ENCODE measurements at places on chromosomes 5 and 9.

GRCh38 chr9:105438141-105438806, 9.6 kb upstream of the FSD1L start:
- no peak for DNase-seq

DNA sequence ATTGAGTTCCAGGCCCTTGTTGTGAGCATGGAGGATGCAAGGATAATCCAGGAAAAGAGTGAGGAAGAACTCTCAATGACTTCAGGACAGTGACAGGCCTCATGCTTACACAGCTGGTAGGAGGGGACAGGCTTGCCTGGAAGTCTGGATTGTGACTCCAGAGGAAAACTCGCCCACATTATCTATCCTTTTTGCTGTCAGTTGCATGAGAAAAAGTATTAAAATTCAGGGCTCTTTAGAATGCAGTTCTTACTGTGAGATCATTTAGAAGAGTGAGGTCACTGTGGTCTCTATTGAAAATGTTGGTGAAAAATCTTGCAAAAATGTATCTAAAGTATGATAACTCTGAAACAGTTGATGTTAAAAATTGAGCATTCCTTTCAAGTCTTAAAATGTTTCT, 30.5 kb downstream of the NTRK2 start:
- DNase-seq = no peak

DNA sequence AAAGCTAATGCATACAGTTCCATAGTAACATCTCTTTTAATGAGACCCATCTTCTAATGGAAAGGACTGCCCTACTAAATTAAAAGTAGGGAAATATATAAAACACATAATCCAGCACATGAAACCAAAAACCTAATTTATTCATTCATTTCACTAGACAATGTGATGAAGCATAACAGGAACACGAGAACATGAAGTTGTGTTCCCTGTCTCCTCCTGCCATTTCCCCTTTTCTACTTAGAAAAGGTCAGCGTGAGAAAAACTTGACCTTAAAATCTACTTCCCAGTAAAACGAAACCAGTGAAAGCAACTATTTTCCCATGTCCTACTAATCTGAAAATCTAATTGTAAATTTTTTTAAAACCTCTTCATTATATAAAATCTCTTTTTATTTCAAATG, 847.5 kb downstream of the TLE1 start:
- peak; percentile 5 for DNase-seq

DNA sequence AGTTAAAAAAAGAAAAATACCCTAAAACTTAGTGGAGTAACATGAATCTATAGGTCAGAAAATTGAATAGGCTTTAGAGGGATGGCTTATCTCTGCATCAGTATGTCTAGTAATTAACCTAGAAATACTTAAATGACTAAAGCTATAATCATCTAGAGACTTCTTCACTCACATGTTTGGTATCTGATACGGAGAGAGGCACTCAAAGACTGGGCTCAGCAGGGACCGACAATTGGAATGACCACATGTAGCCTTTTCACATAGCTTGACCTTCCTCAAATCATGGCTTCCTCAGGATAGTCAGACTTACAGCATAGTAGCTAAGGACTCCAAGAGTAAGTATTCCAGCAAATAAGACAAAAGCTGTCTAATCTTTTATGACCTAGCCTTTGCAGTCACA, 105.3 kb upstream of the RORB start:
- DNase-seq = no peak

GRCh38 chr5:122124766-122125165, 4.6 kb upstream of the ZNF474 start:
- DNase-seq = no peak

- DNase-seq = no peak
Observed at GRCh38 chr5:128424646-128425045, 113.4 kb downstream of the FBN2 start.

- DNase-seq = no peak
Observed at GRCh38 chr5:51181208-51181894, 201.9 kb upstream of the ISL1 start.

GRCh38 chr9:75140261-75140660, 51.9 kb downstream of the OSTF1 start:
- no peak for DNase-seq

DNA sequence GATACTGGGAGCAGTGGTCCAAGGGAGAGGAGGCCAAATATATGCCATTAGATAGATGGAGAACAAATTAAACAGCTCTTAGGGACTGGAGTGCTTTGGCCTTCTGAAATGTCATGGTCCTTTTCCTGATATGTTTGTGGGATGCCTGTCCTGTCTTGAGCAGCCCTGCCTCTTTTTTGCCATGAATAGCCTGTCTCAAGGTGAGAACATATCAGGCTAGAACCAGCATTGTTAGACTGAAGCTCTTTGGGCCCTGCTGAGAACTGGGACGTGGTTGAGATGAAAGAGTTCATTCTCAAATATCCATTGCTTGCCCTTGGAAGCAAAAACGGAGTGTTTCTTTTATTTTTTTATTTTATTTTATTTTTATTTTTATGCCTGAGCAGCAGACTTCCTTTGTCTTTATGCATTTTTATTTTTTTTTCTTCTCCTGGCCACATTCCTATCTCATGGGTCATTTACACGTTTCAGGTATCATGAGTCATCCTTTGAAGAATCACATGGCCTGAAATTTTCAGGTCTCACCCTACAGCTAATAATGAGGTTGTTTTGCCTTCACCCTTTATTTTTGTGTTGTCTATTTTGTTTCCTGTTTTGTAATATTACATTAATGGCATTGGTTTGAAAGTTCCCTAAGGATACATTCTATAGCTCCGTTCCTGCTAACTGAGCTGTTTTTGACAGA, 371.4 kb downstream of the PSAT1 start:
- DNase-seq = no peak

DNA sequence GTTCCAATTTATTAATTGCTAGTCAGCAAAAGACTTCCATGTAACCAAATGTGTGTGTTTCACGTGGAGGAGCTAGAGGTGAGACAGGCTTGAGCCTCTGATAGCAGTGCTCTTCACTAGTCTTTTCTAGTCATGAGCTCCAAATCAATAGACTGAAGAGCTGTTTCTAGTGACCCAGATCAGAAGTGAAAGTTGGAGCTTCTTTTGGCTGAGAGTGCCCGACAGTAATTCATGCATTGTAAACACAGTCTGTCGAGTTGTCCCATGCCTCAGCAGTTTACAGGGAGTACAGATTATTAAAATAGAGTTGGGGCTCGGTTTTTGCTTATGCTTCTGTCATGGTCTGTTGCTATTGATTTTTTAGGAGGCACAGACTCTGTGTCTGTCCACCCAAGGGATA, 793.1 kb downstream of the DTWD2 start:
- no peak for DNase-seq

- no peak for DNase-seq
Observed at GRCh38 chr5:63323926-63324325, 638.3 kb downstream of the HTR1A start.

GRCh38 chr5:141637767-141638419, 1.1 kb downstream of the RELL2 start:
- peak; percentile 38 for DNase-seq

GRCh38 chr5:52825826-52826225, 38.1 kb downstream of the ITGA1 start:
- no peak for DNase-seq

- no peak for DNase-seq
Observed at GRCh38 chr5:61142811-61143210, 19.5 kb downstream of the SMIM15 start.

DNA sequence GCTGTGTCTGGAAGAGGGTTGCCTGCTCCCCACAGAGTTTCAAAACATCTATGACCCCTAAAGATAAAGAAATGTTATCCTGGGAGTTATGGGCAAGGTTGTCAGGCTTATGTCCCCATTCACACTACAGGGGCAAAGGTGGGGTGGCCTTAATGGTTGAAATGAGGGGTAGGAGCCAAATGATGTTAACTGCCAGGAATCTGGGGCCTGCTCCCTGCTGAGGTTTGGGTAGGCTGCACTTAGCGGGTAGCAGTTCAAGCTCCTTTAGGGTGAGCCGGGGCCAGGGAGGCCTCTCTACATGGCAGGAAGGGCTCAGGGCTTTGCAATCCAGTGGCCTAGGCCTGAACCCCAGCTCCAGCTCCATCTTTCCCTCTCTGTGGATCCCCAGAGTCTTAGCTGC, 3.0 kb downstream of the FGF18 start:
- no peak for DNase-seq

DNA sequence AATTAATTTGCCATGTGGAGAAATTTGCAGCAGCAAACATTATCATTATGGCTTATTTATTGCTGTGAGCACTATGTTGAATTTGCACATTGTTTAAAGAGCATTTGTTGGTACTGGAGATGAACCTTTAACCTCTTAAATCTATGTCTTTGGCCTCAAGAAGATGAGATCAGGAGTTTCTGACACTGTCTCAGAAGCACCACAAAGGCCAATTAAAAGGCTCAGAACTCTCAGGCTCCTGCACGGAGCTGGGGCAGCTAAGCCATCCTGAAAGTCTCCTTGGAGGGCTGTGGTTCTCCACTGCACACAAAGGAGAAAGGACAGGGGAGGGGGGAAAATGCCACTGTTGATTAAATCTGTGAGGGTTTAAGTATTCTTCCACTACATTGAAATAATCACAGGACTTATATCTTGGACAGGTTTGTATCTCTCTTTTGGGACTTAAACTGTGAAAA, 33.1 kb downstream of the ZNF366 start:
- no peak for DNase-seq

DNA sequence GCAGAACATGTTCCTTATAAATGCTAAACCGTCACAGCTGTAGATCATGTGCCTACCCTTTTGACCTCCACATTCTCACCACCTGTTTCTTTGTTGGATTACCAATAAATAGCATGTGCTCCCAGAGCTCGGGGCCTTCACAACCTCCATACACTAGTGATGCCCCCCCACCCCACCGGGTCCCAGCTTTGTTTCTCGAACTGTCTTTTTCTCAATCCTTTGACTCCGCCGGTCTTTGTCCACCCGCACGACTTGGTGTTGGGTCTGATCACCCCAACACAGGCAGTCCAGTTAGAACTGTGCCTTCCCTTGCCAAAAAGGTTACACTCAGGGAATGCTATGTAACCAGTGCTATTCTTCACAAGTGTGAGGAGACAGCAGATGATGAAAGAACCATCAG, 485.9 kb upstream of the C9orf72 start:
- DNase-seq = no peak

DNA sequence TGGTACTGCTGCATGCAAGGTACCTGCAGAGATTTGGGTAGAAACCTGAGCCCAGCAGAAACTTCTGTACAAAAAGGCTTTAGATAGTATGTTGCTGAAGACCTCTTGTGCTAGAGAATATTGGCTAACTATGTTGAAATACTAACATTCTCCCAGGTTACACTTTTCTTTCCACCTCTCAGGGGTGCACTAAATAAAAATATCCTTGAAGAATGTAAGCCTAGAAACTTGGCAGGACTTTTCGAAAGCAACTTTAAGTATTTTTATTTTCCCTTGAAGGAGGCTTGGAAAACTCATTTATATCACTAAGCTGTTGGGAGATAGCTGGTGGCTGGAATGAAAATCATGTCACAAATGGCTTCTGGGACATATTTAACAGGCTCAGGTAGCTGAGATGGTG, 50.0 kb downstream of the FBXL7 start:
- DNase-seq = no peak

DNA sequence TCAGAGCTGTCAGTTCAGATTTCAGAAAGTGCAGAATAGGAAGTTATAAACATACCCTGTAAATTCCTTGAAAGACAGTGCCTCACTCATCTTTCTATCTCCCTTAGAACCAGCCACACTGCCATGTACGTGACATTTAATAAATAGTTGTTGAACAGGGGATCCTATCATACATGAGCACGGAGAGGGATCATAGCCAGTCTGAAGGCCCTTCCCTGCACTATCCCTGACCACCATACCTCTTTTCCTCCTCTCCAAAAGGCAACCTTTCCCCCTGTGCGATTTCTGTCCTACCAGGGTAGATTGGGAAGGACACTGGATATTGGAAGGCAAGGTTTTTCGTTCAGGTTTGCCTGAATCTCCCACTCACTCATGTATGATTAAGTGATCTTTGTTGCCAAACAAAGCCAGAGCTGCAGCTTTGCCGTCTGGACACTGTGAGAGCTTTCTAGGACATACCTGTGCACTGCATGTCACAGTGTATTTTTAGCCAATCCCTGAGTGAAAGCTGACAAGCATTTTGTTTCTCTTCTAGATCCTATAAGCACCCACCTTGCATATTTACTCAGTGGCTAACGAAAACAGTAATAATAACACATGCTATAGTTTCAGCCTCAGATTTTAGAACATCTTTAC, 986.5 kb upstream of the WWC1 start:
- DNase-seq = no peak

DNA sequence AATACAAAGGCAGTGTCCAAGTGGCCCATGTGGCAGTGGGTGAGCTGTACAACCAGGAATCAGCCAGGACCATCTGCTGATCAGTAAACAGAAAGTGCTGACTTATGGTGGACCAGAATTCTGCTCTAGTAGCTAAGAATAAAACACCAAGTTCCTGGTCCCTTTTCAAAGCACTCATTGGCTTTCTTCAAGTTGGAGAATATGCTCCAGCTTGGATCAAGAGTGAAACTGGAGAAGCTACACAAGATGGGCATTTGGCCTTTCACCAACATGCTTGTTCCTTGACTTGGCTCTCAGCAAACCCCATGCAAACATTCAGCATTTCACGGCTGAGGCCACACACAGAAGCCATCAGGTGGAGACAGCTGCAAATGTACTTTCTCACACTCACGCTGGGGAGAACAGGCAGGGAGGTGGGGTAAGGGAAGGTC, 32.1 kb downstream of the MARCHF3 start:
- DNase-seq = no peak

DNA sequence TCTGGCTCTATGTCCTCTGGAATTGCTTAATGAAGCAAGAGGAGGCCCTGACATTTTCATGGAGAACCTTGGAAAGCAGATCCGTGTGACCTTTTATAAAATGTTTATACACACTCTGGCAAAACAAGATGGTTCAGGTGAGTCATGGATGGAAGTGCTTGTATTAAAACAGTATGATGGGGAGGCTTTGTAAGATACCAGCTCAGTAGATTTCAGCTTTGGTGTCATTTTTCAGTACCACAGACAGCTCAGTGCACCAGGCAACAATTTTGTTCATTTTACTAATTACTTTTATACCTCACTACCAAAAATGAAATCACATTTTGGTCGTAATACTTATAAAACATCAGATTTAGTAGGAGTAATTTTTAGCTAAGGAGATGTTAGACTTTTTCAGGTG, 5.2 kb downstream of the KCNN2 start:
- DNase-seq = no peak

Data from suppressor macrophage treated with lipopolysaccharide for 4 hours (primary cell).